T-helper 17 cell (primary cell): ENCODE measurements at places on chromosomes 1 and 21.

DNA sequence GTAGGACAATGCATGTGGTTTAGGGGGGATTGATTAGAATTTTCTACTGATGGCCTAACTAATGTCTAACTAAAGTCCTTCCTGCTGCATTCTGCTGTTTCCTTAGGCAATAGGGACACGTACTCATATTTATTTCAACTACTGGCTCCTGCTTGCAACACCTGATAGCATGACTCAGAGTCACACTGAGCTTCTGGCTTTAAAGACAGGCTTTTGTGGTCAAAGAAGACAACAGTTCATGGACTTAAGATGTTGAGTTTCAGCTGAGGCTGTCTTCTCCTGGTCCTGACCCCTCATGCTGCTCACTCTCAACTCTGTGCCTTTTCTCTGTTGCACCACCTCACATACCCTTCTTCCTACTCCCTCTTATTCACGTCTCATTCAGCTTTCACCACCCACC lies 29.1 kb upstream of the TRABD2B start:
- no peak for DNase-seq

- no peak for DNase-seq
Measured at GRCh38 chr21:36584980-36585940, 105.3 kb upstream of the CLDN14 start.

DNA sequence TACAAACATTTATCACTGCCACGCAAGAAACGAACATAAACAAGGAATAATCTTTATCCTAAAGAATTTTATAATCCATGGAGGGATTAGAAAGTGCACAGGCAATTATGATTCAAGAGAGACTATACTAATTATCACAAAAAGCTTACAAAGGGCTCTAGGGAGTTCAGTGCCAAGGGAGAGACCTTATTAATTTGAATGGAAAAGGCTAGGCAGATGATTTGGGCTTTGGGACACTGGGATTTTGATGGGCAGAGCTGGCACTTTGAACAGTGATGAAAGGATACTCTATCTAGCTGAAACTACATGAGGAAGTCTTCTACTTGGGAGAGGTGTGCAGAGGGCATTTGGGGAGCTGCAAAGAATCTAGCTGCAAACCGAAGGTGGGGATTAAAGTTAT lies 48.9 kb upstream of the IVNS1ABP start:
- no peak for DNase-seq

- DNase-seq = no peak
Measured at GRCh38 chr1:6345009-6345408, 48.6 kb downstream of the ACOT7 start.

DNA sequence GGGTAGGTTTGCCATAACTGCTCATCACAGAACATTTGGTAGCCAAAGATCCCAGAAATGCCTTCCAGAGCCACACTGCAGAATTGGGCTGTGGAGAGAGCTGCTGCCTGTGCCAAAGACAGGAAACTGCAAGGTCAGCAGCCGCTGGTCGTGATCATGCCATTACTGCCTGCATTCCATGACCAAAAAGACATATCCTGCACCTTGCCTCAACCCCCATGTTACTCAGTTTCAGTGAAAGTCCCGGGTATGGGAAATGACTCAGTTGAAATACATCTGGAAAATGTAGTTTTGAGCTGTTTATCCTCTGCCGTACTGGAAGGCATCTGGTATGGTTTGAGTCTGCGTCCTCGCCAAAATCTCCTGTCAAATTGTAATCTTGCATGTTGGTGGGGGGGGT lies 161.7 kb downstream of the FCRL5 start:
- DNase-seq = no peak

- peak; percentile 21 for DNase-seq
Measured at GRCh38 chr1:40980453-40981121, 1.1 kb downstream of the CTPS1 start.

DNA sequence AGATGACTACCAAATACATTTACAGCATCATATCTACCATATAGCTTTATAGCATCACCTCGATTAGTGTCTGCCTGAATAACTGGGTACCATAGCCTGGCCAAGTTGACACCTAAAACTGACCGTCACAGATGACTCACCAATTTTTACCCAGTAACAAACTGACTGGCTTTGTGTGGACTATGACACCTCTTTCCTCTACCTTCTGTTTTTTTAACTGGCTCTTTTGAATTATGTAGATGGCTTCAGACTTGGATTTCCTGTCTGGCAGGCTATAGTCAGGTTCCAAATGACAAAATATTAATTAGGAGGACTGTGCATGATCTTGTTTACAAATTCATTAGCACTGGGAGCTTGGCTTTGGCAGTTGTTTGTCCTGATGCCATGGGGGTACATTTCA lies 360.3 kb downstream of the TGFB2 start:
- DNase-seq = no peak

GRCh38 chr1:159009704-159010361 lies at the start of gene IFI16:
IFI16 (plus strand) TSS chr1:159009907; CDS start chr1:159014681, 4,774 bp downstream.
- no peak for DNase-seq

DNA sequence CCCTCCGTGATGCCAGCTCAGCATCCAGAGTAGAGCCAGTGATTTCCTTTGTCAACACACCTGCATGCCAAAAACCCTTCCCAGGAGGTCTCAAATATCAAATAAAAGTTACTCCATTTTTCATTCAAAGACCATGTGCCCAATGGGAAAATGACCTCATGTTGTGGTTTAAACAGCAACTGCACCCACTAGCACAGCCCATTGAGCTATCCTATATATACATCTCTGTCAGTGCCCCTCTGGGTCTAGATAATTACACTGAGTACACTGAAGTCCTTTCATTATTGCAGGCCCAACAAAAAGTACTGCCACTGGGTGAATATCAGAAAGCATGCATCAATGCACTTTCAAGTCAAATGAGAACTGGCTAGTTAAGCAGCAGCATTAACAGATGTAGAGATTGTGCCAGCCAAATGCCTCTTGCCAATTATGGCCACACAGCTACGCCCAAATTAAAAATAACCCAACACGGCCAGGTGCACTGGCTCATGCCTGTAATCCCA lies 117.7 kb downstream of the SLC45A1 start:
- no peak for DNase-seq

GRCh38 chr21:38505654-38506523 lies 7.6 kb upstream of the ERG start:
- no peak for DNase-seq

DNA sequence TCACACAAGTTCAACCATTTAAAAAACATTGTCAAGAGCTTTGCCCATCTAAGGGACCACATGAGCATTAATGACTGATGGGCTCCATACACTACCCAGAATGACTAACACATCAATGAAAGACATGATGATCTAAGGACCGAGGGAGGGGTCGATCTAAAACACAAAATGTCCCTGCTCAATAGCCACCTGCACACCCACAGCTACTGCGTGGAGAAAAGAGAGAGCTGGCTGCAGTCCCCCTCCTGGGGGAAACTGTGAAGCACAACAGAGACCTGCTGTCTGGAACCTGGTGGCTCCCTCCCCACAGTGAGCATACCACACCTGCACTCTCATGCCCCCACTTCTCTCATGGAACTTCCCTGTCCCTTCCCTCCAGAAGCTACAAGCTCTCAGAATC lies 130.1 kb upstream of the ERG start:
- DNase-seq = no peak

DNA sequence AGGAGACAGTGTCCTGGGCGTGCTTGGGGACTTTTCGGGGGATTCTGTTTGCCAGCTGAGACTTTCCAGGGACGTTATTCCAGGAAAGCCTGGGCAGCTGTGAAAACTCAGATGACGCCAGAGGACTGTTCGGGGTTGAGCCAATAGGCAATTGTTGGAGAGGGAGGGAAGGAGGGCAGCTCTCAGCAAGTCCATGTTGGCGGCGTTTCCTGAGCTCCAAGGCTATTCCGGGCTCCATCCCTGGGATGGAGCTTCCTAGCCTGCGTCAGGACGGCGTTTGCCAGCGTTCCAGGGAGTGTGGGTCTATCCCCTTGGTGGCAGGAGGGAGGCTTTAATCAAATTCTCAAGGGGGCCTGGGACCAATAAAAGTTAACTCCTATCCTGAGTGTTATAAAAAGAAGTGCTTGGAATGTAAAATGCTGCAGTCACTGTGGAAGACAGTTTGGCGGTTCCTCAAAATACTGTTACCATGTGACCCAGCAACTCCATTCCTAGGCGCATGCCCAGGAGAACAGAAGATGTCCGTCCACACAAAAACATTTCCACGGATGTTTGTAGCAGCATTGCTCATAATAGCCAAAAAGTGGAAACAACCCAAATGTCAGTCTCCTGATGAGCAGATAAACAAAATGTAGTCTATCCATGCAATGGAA lies 15.2 kb downstream of the SLC27A3 start:
- no peak for DNase-seq

- no peak for DNase-seq
Measured at GRCh38 chr1:219419860-219420259, 193.0 kb downstream of the ZC3H11B start.
